ENCODE measurements at places on chromosomes 1 and 21.

GRCh38 chr1:116371752-116372151, 1.3 kb upstream of the ATP1A1 start:
- no peak for DNase-seq

DNA sequence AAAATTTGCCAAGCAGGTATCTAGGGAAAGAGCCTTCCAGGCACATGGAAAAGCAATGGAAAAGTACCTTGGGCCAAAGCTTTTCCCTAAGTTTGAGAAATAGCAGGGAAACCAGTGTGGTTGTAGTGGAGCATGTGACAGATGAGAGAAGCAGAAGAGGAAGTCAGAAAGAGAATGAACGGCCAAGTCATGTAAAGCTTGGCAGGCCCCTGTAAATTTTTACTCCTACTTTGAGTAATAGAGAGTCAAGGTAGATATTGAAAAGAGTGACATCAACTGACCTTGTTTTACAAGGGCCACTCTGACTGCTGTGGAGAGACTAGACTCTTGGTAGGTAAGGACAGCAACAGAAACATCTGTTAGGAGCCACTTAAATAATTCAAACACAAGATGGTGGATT, 180.9 kb upstream of the PRMT6 start:
- no peak for DNase-seq

- DNase-seq: no peak
Observed at GRCh38 chr1:44650159-44650831, 24.0 kb downstream of the TMEM53 start.

DNA sequence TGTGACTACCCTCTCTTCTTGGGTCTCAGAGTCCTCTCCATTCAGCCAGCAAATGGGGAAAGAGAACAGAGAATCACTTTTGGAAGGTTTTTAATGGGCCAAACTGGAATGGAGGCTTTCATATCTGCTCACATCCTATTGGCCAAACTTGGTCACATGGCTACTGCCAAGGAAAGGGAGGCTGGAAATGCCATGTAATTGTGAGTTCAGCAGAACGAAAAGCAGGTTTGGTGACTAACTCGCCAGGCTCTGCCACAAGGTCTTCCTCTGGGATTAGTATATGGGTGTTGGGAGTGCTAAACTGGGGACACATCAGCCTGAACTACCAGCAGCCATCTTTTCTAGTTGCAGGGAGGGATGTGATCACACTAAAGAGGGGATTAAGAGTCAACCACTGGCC, 19.2 kb downstream of the RD3 start:
- no peak for DNase-seq

DNA sequence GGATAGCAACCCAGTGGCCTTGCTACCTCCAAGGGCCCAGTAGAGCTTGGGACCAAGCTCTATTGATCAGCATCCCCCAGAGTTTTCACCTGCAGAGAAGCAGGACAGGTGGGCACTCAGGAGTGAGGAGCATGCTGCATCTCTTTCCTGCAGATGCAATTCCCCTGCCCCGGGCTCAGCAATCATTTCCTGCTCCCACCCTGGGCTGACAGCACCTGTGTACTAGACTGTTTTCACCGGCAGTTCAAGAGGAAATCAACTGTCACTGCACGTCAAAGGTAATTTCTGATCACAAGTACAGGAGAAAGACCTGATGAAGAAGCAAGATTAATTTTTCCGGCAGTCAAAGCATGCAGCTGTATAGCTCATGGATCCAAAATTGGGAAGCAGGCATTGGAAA, 8.8 kb upstream of the NT5C1A start:
- DNase-seq: no peak

DNA sequence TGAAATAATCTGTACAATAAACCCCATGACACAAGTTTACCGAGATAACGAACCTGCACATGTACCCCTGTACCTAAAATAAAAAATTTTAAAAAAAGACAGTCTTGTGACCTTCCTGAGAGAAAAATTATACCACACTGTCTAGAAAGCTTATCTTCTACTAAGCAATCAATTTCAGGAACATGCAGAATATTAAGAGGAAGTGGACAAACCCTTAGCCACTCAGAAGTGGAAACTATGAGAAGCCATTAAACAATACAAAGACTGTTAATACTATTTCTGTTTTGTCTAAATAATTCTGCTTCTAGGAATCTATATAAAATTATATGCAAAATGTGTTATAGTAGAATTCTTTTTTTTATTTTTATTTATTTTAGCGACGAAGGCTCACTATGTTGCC, 93.9 kb downstream of the ADAMTS1 start:
- DNase-seq: no peak

- DNase-seq: no peak
Observed at GRCh38 chr1:231856894-231857293, 230.3 kb downstream of the DISC1 start.

- no peak for DNase-seq
Observed at GRCh38 chr1:193979219-193979618, 792.8 kb upstream of the B3GALT2 start.

GRCh38 chr1:171434717-171435346, 50.5 kb upstream of the PRRC2C start:
- no peak for DNase-seq

DNA sequence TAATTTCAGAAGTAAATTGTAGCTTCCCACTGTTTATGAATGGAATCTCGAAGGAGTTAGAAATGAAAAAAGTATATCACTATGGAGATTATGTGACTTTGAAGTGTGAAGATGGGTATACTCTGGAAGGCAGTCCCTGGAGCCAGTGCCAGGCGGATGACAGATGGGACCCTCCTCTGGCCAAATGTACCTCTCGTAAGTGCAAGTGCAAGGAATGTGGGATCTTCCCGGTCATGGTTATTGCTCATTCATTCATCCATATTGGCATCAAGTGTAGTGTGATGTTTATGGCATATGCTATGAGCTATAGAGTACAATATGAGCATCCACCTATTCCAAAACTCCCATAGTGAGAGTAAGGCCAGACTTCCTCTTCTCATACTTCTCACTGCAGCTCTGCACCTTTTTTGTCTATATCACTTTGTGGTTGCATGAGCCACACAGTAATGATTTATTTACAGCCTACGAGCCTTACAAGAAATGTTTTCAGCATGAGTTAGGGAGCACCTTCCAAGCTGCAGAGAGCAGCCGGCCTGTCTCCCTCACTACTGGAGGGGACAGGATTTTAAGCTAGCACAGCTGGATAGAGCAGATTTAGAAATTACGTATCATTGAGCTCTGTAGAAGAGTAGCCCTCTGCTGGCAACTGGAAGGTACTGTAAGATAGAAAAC, 24.9 kb upstream of the CR1L start:
- peak; percentile 4 for DNase-seq

- DNase-seq: no peak
Observed at GRCh38 chr1:151801310-151801820, 3.9 kb downstream of the LINGO4 start.

GRCh38 chr1:206685769-206686477, 1.2 kb downstream of the MAPKAPK2 start:
- DNase-seq: peak; percentile 46

GRCh38 chr1:44569491-44569890, 104.8 kb downstream of the TMEM53 start:
- DNase-seq: no peak

DNA sequence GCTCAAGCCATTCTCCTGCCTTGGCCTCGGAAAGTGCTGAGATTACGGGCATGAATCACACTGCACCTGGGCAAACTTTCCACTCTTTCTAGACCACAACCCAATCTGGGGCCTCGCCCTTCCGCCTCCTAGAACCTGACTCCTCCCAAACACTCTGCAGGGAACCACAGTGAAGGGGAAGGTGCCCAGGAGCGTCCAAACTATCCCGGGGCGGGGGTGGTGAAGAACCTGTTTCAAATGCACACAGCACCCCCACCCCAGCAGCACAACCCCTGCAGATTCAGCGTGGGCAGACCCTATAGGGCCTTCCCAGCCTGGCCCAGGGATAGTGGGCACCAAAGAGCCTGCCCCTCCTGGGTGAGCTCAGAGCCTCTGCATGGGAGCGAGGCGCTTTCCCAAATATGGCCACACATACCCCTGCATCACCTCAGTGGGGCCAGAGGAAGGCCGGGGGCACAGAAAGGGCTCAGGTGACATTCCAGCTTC, 86.9 kb downstream of the STUM start:
- DNase-seq: no peak

GRCh38 chr1:40029608-40030007, 10.9 kb upstream of the CAP1 start:
- DNase-seq: no peak

GRCh38 chr1:183180218-183180617, 5.8 kb upstream of the LAMC2 start:
- no peak for DNase-seq

DNA sequence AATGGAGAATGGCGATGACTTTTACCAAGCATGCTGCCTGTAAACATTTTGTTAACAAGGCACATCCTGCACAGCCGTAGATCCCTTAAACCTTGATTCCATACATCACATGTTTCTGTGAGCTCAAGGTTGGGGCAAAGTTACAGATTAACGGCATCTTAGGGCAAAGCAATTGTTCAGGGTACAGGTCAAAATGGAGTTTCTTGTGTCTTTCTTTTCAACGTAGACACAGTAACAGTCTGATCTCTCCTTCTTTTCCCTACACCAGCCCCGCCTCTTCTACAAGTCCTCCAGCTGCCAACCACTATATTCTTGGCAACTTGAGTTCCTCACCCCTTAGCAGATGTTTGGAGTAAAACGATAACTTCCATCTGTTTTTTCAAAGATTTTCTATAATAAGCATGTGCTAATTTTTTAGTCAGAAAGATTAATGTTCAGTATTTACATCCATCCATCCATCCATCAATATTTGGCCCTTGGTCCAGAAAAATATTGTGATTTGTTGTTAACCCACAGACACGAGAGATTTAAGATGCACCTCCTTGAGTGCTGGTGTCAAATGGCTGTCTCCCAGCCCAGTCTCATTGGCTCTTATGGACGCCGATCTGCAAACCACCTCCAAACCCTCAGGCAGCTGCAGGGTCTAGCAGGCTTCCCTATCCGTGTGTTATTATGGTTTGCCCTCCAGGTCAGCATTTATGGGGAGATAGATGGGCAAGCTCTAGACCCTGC, 3.8 kb downstream of the DNALI1 start:
- no peak for DNase-seq

DNA sequence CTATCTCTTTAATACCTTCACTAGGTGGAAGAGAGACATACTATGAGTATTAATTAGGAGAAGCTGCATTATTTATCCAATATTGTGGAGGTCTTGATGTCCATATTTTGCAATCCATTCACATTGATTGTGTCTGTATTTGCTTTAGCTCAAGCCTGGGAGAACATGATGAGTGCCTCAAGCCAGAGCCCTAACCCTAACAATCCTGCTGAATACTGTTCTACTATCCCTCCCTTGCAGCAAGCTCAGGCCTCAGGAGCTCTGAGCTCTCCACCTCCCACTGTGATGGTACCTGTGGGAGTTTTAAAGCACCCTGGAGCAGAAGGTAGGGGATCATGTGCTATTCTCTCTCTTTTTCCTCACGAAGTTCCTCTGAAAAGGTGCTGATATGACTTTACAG, 99.5 kb downstream of the CC2D1B start:
- DNase-seq: no peak

DNA sequence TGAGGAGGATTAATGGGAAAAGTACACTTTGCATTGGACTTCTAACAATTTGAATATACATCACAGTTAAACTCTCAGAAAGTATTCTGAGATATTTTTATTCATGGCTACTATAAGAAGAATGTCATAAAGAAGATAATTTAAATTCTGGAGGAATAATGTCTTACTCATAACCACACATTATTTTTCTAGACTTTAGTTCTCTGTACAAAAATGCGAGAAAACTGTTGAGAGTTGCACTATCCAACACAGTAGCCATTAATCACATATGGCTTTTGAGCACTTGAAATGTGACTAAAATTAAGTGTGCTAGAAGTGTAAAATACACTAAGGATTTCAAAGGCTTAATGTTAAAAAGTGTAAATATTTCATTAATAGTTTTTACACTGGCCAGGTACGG, 53.8 kb downstream of the CRB1 start:
- DNase-seq: no peak

DNA sequence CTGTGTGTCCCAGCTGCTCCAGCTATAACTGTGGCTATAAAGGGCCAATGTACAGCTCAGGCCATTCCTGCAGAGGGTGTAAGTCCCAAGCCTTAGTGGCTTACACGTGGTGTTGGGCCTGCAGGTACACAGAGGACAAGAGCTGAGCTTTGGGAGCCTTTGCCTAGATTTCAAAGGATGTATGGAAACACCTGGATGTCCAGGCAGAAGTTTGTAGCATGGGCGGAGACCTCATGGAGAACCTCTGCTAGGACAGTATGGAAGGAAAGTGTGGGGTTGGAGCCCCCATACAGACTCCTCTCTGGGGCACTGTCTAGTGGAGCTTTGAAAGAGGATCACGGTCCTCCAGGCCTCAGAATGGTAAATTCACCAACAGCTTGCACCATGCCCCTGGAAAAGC, 113.9 kb downstream of the RGS21 start:
- no peak for DNase-seq

- no peak for DNase-seq
Observed at GRCh38 chr1:14511166-14511680, 87.3 kb upstream of the KAZN start.

DNA sequence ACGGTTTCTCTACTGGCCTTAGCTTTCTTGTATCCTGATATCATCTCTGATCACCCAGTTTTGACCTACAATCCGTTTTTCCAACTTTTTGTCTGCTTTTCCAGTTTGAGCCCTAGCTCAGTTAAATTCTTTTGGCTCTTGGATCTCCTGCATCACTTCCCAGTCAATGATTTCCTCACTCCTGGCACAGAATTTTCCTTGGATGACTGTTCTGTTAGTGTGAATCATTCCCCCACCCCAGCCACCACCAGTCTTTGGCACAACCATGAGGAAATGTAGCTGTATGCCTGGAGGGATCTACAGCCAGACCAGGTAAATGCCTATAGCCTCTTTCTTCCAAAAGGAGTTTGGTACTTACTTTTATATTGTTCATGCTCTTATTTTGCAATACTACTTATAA, 187.2 kb upstream of the PTGFR start:
- DNase-seq: no peak

GRCh38 chr1:27872802-27873551, 633 bp downstream of the THEMIS2 start:
- DNase-seq: no peak

- no peak for DNase-seq
Observed at GRCh38 chr1:33170351-33171274, 11.2 kb downstream of the TRIM62 start.

GRCh38 chr1:157648317-157648716, 50.4 kb upstream of the FCRL4 start:
- no peak for DNase-seq

- DNase-seq: no peak
Observed at GRCh38 chr1:161978011-161978790, 45.5 kb downstream of the OLFML2B start.

- no peak for DNase-seq
Observed at GRCh38 chr21:38498057-38498833, at the start of gene ERG. TSS of gene ERG (minus strand) at chr21:38498477. CDS start at chr21:38498380, 97 bp downstream.

DNA sequence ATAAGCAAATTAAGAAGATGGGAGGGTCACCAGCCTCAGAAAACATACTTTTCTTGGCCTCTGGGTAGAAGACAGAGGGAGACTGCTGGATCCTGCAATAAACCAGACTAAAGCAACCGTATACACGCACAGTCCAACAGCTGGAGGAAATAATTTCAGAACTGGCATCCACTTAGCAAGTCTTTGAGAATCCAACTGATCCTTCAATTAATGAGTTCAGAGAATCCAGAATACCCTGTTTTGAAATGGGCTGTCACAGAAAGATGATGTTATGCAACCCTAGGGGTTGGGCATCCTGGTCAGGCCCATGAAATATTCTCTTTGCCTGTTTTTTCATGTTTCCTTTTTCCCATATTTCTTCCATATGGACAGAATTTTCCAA, 134.0 kb upstream of the MAGI3 start:
- no peak for DNase-seq
